Dermis lymphatic vessel endothelial cell (primary cell): ENCODE measurements at places on chromosomes 13 and 19. TPM values are rescaled to one million over a fixed set of nuclear protein-coding genes. Genes with fewer than 3 reads are reported as not detected.

Gene GRK1
- total RNA-seq: not detected in 2 replicates

Gene ZGLP1
- total RNA-seq: 0.11 and 0.26 TPM in 2 replicates

Gene ZNF304
- 9.4 and 12.2 TPM in 2 replicates for total RNA-seq

Gene CASP14
- not detected in 2 replicates for total RNA-seq

Gene CILP2
- not detected in 2 replicates for total RNA-seq

Gene PRKCG
- total RNA-seq: not detected in 2 replicates

Gene ZNF665
- total RNA-seq: 1.4 and 2.5 TPM in 2 replicates

Gene COQ8B
- 16.7 and 20.5 TPM in 2 replicates for total RNA-seq

Gene SIGLEC6
- not detected in 2 replicates for total RNA-seq

Gene GSX1
- not detected in 2 replicates for total RNA-seq

Gene GFY
- not detected in 2 replicates for total RNA-seq

Gene ZNF14
- total RNA-seq: 4.3 and 6.0 TPM in 2 replicates

Gene PRSS57
- not detected in 2 replicates for total RNA-seq

Gene NR2F6
- total RNA-seq: 26.0 and 27.7 TPM in 2 replicates

Gene ZNF799
- total RNA-seq: 7.2 and 8.9 TPM in 2 replicates

Gene IZUMO1
- 0.43 and 0.52 TPM in 2 replicates for total RNA-seq

Gene MISP
- under 0.01 TPM in 1 of 2 replicates, not detected in the other for total RNA-seq

Gene VSTM1
- total RNA-seq: not detected in 2 replicates

Gene LILRB2
- total RNA-seq: not detected in 2 replicates

Gene FSD1
- total RNA-seq: 2.4 and 2.6 TPM in 2 replicates

Gene ERICH6B
- not detected in 2 replicates for total RNA-seq

Gene ZNF541
- total RNA-seq: 0.22 and 0.77 TPM in 2 replicates

Gene ATP4A
- total RNA-seq: not detected in 2 replicates

Gene RNF113B
- total RNA-seq: not detected in 2 replicates

Gene HIF3A
- total RNA-seq: 5.6 and 10.7 TPM in 2 replicates

Gene SCEL
- not detected in 2 replicates for total RNA-seq

Gene KIR3DL1
- total RNA-seq: not detected in 2 replicates

Gene SPACA4
- total RNA-seq: not detected in 2 replicates

Gene SHD
- total RNA-seq: not detected in 2 replicates

Gene SPTBN4
- under 0.01 TPM in 1 of 2 replicates, not detected in the other for total RNA-seq

Gene CNN1
- under 0.01 TPM in 1 of 2 replicates, not detected in the other for total RNA-seq

Gene ATP8A2
- 0.09 and 0.11 TPM in 2 replicates for total RNA-seq

Gene RNF225
- 0.09 TPM in 1 of 2 replicates, not detected in the other for total RNA-seq

Gene BLVRB
- total RNA-seq: 39.4 and 53.0 TPM in 2 replicates

Gene FCAR
- total RNA-seq: not detected in 2 replicates

Gene SUCLA2
- total RNA-seq: 29.8 and 37.2 TPM in 2 replicates

Gene IL17D
- total RNA-seq: 1.3 and 1.5 TPM in 2 replicates

Gene BSG
- total RNA-seq: 212 and 215 TPM in 2 replicates

Gene PPFIA3
- 6.6 and 8.0 TPM in 2 replicates for total RNA-seq

Gene NDUFA13
- total RNA-seq: 235 and 256 TPM in 2 replicates

Gene CYP2A6
- total RNA-seq: not detected in 2 replicates

Gene C2CD4C
- 2.9 and 10.2 TPM in 2 replicates for total RNA-seq

Gene CBARP
- total RNA-seq: 0.76 and 1.2 TPM in 2 replicates

Gene IGSF23
- total RNA-seq: 0.11 TPM in 1 of 2 replicates, not detected in the other

Gene KASH5
- not detected in 2 replicates for total RNA-seq

Gene ZNF90
- total RNA-seq: 0.26 and 0.33 TPM in 2 replicates

Gene PSG1
- total RNA-seq: not detected in 2 replicates

Gene GNA15
- total RNA-seq: 0.09 TPM in 1 of 2 replicates, not detected in the other

Gene SAMD4B
- 21.3 and 27.1 TPM in 2 replicates for total RNA-seq

Gene ZNF57
- 2.6 and 4.2 TPM in 2 replicates for total RNA-seq
